Jurkat, Clone E6-1 (cell line): ENCODE measurements at places on chromosomes 11 and 22.
A peak's percentile ranks its signal among the peaks of the same experiment; 100 is the strongest.

DNA sequence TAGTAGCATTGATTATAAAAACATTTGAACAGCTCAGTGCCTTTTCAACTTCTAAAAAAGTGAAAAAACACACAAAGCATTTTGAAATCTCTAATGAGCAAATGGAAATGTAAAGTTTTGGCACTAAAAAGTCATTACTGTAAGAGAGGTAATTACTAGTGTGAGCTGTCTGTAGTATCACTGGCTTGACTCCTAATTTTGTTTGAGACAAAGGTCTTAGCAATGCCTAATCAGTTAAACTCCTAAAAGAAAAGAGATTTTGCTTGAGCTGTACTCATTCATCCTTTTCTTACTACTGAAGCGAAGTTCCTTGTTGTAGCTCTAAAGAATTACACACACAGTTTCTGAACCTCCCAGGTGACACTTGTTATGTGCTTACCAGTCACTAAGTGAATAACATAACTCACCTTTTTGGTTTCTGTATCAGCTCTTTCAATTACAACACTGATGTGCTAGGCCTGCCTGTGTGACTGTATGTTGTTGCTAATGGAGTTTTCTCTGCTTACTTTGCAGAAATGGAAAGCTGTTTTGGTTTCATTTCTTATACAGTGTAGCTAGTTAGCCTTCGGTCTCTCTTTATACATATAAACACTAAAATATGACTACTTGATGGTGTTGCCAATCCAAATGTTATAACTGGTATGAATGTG is 924.4 kb upstream of the TENM4 start:
- DNase-seq: no peak

- no peak for DNase-seq
These were observed 726.8 kb upstream of the FAT3 start for GRCh38 chr11:91497847-91498246.

- DNase-seq: peak; percentile 59
These were observed 88.9 kb downstream of the ARFGAP2 start for GRCh38 chr11:47087801-47088200.

DNA sequence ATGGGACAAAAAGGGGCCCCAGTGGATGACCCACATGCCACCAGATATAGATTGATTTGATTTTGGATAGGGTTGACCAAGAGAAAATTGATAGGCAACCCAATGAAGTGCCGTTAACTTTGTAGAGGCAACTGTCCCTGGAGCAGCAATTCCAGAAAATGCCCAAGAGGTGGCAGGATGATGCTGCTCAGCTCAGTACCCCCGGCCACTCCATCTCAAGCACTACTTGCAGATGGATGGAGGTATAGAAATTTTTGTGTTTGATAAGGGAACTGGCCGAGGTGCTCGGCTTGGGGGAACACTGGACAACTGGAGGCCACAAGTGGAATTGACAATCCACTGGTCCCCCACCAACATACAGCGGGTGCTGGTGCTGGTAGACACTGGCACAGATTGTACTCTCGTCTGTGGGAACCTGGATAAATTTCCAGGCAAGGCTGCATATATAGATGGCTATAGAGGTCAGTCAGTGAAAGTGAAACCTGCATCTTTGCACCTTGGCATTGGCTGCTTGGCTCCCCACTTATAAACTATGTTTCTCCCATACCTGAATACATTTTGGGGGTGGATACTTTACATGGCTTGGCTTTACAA is 86.3 kb downstream of the CCDC83 start:
- peak; percentile 41 for DNase-seq

- no peak for DNase-seq
These were observed 10.5 kb upstream of the MUC2 start for GRCh38 chr11:1064167-1064566.

DNA sequence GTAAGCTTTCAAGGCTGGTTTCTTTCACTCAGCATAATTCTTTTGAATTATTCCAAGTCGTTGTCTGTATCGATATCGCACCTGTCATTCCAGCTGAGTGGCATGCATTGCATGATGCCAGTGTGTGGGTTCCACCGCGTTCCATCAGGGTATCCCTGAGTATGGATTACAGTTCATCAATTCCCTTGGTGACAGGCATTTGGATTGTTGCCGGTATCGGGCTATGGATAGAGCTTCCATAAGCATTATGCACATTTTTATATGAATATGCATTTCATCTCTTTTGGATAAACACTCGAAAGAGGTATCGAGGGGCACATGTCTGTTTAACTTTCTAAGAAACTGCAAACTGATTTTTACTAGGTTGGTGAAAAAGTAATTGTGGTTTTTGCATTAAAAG is 698.8 kb downstream of the BRD1 start:
- no peak for DNase-seq

GRCh38 chr11:125364121-125364826 is 131.8 kb downstream of the FEZ1 start:
- no peak for DNase-seq

GRCh38 chr11:132158091-132158490 is 787.7 kb downstream of the NTM start:
- DNase-seq: peak; percentile 25

DNA sequence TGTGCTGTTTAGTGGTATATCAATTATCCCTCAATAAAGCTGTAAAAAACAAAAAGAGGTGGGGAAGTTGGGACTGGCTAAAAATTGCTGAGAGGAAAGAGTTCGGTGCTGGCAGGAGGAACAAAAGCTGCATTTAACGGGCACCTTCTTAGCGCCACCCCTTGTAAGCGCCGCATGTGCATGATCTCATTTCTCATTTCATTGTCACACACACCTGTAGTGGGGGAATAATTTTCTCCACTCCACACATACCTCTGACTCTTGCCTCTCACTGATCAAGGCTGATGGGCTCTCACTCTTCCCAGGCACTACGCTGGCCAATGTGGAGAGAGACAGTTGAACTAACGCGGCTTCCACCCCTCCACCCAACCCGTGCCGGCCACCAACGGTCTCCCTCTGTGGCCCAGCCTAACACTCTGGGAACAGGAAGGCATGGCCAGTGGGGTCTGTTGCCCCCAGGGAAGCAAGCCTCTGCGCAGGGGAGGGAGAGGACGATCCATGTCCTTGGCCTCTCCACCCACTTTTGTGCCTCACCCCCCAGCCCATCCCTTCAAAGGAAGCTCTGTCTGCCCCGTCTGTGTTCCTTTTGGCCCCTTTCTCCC is 186.7 kb upstream of the SYT13 start:
- no peak for DNase-seq

GRCh38 chr22:25091458-25091857 is 108.2 kb upstream of the CRYBB3 start:
- no peak for DNase-seq

- no peak for DNase-seq
These were observed 12.3 kb downstream of the EHD1 start for GRCh38 chr11:64866173-64866491.

DNA sequence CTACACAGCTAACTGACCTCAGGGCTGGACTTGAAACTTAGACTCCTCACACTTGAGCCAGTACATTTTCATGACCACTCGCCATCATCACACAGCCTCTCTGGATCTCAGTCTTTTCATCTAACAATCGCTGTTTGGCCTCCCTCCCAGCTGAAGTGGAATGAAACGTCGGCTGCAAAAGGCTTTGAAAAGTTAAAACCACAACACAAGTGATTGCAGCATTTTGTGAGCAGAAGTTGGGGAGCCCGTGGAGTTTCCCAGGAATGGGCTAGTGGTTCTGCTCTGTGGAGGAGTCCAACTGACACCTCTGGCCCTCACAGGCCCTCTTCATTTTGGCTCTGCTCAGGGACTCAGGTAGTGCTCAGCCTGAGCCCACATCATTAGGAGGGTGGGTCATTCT is 35.9 kb upstream of the TRIM29 start:
- no peak for DNase-seq

GRCh38 chr11:131246663-131247062 is 123.8 kb upstream of the NTM start:
- DNase-seq: peak; percentile 14

- DNase-seq: peak; percentile 28
These were observed 67.5 kb upstream of the MS4A8 start for GRCh38 chr11:60631944-60632343.

GRCh38 chr11:86726118-86726753 is 53.8 kb upstream of the ME3 start:
- DNase-seq: no peak

- DNase-seq: no peak
These were observed 19.3 kb upstream of the TMEM191C start for GRCh38 chr22:21447694-21448402.

- DNase-seq: no peak
These were observed 137.3 kb upstream of the SORL1-AS1 start for GRCh38 chr11:121589946-121590537.

DNA sequence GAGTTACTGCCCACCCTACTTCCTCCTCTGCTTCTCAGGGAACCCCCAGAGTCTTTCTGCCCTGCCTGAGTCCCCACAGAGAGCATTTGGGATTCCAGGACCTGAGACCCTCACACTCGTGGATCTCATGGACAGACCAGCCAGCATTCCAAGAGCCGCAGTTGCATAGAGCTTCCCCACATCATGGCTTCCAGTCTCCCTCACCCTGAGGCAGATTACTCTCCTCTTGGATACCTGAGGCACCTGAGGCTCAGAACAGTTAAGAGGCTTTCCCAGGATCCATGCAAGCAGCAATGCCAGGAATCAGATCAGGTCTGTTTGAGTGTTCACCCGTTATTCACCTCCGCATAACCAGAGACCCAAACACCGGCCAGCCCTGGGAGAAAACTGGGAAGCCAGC is 102.2 kb downstream of the TRIM29 start:
- no peak for DNase-seq

DNA sequence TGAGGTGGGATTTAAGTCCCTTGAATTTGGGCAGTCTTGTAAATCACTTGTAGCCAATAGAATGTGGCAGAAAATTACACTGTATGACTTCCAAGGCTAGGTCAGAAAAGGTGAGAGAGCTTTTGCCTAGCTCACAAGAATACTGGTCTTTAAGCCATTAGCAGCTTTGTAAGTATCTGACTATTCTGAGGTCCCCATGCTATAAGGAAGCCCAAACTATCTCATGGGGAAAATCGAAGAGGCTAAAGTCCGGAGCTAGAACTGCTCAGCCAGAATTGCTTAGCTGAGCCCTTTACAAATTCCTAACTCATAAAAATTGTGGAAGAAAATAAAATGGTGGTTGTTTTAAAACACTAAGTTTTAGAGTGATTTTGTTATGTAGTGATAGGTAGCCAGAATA is 13.0 kb downstream of the FAR1 start:
- no peak for DNase-seq

DNA sequence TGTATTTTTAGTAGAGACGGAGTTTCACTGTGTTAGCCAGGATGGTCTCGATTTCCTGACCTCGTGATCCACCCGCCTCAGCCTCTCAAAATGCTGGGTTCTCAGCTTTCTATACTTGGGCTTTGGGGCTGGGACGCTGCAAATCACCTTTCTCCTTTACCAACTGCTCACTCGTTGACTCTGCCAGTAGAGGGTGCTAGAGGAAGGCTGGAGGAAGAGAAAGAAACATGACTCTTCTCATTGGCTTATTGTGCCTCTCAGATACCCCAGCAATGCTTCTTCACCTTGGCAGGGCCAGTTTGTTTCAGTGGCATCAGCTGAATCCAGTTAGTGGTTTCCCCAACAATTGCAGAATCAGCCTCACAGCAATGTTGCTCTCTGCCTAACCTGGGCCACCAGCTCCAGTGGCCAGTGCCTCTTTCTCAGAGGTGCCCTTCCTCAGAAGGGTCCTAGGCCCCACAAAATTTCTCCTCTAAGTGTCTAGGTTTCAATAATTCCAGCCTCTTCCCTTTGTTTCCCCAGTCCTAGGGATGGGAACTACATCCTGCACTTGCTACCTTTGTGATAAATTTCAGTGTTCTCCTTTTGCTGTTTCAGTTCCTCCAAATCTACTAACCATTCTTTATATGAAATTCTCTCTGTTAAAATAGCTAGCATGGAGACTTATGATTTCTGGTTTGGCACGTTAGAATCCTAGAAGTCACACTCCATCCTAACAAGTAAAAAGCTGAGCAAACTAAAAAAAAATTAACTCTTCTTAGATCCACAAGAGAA is 71.5 kb upstream of the VSTM5 start:
- DNase-seq: peak; percentile 44

DNA sequence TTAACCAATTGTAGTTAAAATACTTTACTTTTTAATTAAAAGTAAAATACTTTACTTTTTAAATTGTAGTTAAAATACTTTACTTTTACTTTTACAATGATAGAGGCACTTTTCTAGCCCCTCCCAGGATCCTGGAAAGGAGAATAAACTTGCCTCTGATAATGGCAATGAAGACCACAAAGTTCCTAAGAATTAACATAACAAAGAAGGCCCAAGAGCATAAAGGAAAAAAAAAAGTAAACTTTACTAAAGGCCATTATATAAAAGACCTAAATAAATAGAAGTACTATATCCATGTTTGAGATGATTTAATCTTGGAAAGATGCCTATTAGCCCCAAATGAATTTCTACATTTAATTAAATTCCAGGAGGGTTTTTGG is 129.1 kb upstream of the THY1 start:
- no peak for DNase-seq

- DNase-seq: no peak
These were observed 97.9 kb upstream of the RTL6 start for GRCh38 chr22:44595841-44596341.

DNA sequence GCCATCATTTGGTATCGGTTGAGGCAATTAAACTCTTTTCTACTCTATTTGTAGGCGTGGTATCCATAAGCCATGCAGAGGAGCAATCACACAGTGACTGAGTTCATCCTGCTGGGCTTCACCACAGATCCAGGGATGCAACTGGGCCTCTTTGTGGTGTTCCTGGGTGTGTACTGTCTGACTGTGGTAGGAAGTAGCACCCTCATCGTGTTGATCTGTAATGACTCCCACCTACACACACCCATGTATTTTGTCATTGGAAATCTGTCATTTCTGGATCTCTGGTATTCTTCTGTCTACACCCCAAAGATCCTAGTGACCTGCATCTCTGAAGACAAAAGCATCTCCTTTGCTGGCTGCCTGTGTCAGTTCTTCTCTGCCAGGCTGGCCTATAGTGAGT is 8.4 kb downstream of the OR9G4 start:
- DNase-seq: no peak

DNA sequence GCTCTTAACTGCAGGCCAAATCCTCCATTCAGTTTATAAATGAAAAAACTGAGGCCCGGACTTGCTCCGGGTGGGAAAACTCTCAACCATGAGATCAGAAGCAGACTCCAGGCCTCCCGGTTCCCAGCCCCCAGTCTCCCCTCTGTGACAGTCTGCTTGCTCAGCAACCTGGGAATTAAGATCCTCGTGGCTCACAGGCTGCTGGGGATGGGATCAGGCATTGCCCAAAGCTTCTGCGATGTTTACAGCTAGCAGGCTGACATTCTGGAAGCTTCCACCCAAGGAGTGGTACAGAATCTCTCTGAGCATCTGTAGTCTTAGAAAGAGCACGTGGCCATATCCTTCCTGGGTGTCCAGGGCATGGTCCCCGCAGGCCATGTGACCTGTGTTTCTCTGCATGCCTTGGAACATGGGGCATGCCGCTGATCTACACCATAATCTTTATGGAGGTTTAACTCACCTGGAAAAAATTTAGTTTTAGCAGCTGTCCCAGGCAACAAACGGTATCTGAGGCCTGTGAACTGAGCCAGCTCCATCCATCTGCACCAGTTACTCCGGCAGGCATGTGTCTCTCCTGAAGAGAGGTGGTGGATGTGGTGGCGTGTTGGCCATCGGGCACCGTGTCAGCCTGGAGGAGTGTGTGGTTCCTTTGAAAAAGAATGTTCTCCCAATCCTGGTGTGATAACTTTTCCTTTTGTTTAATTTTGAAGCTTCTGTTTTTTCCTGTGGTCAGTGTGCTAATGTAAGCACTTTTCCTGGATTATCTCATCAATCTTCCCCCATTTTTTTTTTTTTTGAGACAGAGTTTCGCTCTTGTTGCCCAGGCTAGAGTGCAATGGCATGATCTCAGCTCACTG is 7.9 kb downstream of the FBLN1 start:
- no peak for DNase-seq
